Left lung (tissue), 14 donors: ENCODE measurements at places on chromosomes 1 and 21. TPM values are rescaled to one million over a fixed set of nuclear protein-coding genes. Genes with fewer than 3 reads are reported as not detected.

DNA sequence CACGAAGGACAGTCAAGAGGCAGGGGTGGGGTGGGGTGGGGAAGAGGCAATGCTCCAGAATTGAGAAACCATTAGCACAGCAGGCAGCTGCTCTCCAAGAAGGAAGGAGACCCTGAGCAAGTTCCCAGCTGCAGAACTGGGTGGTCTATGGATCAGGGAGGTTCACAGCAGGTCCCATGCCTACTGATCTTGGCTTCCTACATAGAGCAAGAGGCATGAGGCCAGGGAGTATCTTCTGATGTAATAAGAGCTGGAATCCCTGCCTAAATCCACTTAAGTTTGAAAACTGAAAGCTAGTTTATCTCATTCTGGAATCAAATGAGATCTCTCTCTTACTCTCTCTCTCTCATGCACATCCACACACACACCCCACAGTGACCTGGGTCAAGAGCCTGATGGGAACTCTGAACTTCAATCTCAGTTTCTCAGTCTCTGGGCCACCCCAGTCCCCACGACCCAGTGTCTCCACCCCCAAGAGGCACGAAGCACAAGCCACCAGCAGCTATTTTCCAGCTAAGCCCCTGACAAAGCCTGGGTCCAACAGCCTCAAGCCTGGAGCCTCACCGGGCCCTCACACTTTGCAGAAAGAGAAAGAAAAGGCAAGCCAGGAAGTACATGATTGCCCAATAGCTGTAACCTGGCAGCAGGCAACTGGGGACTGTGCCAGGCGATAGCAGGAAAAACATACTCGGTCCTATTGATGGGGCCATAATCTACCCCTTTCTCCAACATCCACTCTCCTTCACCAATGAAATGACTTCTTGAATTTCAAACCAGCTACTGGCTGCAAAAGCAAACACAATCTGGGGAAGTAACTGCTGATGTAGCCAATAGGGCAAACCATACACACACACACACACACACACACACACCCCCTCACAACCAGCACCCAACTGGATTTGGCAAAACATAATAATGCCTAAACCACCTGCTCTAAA is 2.2 kb downstream of the NUAK2 start:
- DNase-seq = no peak

DNA sequence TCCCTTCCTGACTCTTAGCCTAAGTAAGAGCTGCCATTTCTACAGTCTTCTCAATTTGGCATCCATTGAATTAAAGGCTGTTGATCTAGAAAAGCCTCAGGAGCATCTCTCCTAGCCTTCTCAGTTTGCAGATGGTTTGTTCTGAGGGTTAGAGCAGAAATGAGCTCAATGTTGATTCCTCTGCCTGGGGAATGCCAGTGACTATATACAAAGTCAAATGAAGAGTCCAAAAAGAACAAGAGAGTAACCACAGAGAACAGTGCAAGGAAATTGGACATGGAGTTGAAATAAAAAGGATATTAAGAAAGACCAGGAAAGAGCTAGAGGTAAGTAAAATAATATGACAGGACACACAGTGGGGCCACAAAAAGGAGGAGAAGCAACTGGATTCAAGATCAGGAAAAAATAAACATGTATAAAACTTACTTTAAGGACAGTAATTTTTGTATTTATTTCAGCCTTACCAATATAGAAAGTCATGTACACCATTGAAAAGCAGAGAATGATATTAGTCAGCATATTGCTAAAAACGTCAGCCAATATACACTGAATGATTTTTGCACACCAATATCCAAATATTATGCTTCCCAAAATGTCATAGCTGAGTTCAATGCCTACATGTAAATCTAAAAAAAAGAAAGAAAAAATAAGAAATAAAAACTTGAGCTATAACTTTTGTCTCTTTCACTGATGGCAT is 21.3 kb downstream of the SLC9C2 start:
- DNase-seq = no peak

DNA sequence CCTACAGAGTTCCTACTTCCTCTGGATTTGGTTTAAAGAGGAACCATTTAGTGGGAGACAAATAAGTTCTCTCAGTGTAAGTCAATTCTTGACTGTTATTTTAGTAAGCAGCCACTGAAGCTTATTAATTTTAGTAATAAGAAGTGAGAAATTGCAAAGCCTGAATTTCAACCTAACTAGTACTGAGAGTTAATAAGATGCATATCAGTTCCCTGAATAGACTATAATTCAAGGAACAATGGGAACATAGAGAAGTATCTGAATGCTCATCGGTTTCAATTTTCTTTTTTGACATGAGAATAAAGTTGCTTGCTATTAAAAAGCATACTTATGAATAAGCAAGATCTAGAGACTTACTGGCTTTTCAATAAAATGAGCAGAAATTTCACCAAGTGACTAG is 8.0 kb upstream of the PPT1 start:
- DNase-seq = no peak

DNA sequence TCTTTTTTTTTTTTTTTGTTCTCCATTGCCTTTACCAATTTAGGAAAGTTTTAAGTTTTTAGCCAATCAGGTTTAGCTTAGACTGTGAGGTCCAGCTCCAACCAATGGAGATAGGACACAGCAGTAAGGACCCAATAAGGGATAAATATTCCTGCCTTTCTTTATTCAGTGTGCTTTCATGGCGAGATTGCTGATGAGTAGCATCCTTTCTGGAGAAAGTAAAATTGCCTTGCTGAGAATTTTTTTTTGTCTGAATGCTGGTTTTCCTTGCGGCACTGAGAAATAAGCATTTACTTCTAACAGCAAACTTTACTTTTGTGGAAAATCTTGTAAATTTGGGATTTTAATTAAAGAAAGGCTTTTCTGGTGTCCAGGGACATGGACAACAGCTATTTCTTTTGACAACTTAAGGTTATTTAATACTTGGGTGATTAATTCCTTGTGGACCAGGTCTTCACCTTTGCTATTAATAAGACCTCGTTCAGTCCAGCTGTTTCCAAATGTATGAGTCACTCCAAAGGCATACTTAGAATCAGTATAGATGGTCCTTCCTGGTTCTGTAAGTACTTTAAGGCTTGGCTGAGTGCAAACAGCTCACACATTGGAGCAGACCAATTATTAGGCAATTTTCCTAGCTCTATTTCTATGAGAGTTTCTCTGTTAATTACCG is 54.1 kb downstream of the SERINC2 start:
- DNase-seq = no peak

- DNase-seq = no peak
Observed at GRCh38 chr21:30615199-30615598, 1.0 kb upstream of the KRTAP20-1 start.

DNA sequence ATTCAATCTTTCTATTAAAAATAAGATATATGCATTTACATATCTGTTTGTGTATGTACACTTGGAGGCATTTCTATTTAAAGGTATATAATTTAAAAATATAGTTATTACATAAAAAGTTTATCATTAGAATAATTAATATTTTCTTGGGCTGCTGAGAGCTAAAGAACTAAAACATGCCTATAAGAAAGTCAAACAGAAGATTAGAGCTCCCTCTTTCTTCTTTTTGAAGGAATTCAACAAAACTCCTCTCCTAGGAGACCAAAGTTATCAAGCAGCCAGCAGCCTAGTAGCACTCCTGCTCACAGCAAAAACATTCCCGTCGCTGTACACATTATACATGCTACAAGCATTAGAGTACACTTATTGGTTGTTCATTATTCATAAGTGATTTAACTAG is 216.4 kb downstream of the VAV3 start:
- DNase-seq = no peak

- no peak for DNase-seq
Observed at GRCh38 chr1:64540265-64540791, 70.4 kb downstream of the CACHD1 start.

DNA sequence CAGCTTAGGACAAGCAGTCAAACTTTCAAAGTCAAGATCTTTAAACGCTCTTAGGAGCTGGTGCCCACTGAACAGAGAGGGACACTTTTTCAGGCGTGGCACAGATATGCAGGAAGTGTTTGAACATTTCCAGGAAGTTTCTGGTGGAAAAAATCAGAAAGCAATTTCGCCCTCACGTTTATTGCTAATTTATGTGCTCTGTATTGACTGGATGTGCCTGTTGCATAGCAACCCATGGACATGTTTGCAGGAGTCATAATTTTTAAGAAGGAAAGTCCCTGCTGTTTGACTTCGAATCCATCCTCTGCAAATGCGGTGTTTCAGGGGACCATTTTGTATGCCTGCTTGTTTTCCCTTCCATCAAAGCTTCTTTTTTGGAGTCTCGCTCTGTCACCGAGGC is 239.9 kb upstream of the IRF2BP2 start:
- no peak for DNase-seq

Gene IARS2
- polyA plus RNA-seq = 74.1 TPM

Gene SPRR1A
- polyA plus RNA-seq = not detected
